ENCODE measurements at places on chromosomes 4 and X.

GRCh38 chr4:142637614-142638013, 208.5 kb downstream of the INPP4B start:
- DNase-seq, result no peak

- DNase-seq, result no peak
Measured at GRCh38 chrX:124393238-124393637, 46.9 kb downstream of the SH2D1A start.

- DNase-seq, result no peak
Measured at GRCh38 chrX:39599339-39599738, 498.4 kb downstream of the BCOR start.

GRCh38 chrX:20527558-20528011, 260.9 kb upstream of the RPS6KA3 start:
- no peak for DNase-seq

- no peak for DNase-seq
Measured at GRCh38 chr4:139887962-139888735, 222.5 kb downstream of the MGST2 start.

DNA sequence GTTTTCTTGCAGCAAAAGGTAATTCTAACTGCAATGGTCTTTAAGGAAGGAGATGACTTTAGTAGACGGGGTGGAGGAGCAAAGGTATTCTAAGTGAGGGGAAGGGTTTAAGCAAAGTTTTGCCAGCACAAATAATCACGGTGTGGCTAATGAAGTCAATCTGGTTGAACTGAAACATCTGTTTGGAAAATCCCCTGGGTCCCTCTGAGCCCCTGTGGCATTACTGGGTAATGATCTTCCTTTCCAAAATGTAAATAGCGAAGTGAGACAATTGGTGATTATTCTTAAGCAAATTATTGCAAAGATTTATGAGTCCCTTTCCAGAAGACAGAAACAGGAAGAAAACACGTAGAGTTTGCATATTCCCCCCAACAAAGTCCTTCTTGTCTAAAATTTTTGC, 47.2 kb downstream of the FGFBP1 start:
- no peak for DNase-seq

- no peak for DNase-seq
Measured at GRCh38 chr4:24763631-24764297, 31.6 kb upstream of the SOD3 start.

DNA sequence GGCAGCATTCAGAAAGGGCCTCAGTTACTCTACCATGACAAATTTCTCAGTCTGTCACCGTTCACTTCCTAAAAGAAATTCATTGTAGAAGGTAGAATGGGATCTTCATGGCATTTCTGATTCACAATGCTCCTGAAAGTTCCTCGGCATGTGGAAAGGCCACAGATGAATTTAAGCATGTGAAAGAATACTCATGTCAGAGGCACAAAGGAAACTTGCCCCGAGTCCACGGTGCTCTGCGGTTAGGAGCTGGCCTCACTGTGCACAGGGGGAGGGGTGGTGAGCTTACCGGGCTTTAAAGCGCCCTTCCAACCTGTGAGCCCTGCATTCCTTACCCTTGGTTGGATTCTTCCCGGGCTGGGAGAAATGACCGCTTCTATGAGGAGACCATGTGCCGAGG, 9.3 kb downstream of the TKTL1 start:
- DNase-seq, result no peak

DNA sequence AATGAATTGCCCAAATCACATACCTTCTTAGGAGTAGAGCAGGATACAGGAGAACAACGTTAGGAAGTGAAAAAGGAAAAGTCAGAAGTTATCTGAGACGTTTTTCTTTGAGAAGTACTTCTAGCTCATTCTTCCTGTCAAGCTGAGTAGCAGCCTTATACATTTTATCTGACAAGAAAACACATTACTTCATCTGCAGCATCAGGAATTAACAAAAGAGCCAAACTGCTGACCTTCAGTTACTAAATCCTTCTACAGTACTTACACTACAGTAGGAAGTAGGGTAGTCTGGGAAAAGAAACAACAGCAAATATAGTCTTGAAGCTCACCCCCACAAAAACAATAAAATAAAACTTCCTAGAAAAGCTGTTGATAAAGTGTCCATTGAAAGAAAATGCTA, 57.0 kb downstream of the ATP11C start:
- no peak for DNase-seq

DNA sequence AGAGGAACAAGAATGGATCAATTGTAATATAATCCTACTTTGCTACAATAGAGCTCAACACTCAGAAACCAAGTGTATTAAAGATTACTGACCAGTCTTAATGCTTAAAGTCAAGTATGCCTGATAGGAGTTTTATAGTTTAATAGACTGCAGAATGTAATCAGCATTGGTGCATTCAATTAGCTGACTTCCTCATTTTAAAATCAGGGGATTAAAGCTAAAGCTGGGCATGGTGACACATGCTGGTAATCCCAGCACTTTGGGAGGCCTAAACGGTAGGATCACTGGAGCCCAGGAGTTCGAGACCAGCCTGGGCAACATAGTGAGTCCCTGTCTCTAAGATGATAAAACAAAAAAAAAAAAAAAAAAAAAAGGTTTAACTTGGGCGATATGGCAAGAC, 10.8 kb downstream of the HNRNPDL start:
- no peak for DNase-seq

GRCh38 chr4:144283526-144283925, 143.0 kb upstream of the GYPA start:
- no peak for DNase-seq

GRCh38 chrX:155314260-155314659, 20.2 kb downstream of the CLIC2 start:
- DNase-seq, result no peak

DNA sequence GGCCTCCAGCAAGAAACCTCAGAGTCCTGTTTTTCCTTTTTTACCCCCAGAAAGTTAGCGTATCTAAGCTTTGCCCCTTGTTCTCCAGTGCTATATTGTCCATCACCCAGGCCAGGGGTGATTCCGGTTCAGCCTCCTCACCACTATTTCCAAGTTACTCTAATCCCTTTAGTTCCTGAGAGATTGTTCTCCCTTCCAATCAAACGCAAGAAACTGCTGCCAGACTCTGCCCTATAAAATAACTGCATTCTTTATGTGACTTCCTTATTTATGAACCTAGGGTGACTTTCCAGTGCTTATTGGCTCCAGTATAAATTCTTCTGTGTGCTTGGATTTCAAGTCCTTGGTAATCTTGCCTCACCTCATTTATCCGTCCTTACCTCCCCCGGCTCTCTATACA, 65.7 kb downstream of the CLCN5 start:
- no peak for DNase-seq

DNA sequence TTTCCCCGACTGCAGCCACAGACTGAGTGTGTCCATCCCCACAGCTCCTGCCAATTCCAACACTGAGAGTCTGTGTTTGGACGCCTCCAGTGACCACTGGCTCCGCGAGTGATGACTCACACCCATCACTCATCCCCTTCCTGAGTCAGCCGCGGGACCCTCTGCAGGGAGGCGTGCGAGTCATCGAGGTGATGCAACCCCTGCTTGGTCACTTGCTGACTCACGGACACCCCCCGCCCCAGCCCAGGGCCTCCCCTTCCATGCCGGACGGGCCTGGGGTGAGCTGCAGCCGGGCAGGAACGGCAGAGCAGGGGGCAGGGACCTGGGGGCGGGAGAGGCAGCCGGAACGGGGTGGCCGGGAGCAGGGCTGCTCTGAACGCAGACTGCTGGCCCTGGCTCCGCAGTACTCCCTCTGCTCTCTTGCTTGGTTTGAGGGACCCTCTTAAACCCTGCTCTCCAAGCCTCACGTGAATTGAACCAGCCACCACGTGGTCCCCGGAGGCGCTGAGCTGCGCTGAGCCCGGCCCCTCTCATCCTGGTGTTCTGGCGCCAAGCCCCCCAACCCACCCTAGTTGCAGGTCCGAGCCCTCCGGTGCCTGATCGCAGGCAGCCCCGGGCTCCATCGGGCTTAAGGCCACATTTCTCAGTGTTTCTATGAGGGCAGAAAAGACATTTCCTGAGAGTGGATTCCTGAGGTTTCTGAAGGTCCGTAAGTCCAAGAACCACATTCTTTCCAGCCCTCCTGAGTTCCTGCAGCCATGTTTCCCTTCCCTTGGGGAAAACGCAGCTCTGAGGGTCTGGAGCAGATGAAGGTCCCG, 32.4 kb downstream of the FGFRL1 start:
- DNase-seq, result peak; percentile 91

DNA sequence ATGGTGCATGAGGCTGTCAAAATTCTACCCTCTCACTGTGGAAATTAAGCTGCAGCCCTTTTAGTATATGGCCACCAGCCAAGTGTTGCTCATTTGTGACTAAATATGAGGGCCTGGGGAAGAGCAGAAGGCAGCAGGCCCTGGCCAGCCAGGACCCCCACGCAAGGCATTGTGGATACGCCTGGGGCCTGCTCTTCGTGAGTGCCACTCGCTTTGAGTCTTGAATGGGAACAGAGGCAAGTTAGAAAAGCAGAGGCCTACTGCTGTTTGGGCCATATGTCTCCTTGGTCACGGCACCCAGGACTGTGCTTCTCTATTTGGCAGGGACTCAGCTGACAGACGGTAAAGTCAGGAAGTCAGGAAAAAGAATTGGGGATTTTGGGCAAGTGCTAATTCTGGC, 10.9 kb downstream of the RTL5 start:
- no peak for DNase-seq

DNA sequence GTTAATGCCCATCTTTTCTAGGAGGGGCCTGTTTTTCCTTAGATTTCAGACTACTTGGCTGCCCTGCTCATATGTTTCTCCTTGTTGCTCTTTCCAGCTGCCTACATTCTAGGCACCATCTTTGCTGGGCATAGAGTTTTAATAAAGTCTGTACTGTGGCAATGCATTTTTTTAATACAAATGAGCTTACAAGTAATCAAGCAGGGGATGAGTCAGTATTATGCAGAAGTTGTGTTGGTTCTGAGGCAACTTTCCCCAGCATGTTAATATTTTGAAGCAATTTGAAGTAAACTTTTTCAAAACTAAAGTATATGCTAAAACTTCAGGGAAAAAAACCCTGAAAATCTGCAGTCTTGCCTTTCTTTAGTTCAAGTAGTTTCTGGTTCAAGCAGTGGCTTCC, 372.0 kb upstream of the GATB start:
- DNase-seq, result no peak

GRCh38 chr4:122313006-122313646, 65.7 kb upstream of the ADAD1 start:
- DNase-seq, result no peak

Measured in cardiac septum (tissue), 1 donor.